Activated naive CD4-positive, alpha-beta T cell treated with anti-CD3 and anti-CD28 coated beads, Interleukin-2, amount 50 U/mL, for 72 hours (primary cell): ENCODE measurements at places on chromosomes 6 and 20.
A peak's percentile ranks its signal among the peaks of the same experiment; 100 is the strongest.

DNA sequence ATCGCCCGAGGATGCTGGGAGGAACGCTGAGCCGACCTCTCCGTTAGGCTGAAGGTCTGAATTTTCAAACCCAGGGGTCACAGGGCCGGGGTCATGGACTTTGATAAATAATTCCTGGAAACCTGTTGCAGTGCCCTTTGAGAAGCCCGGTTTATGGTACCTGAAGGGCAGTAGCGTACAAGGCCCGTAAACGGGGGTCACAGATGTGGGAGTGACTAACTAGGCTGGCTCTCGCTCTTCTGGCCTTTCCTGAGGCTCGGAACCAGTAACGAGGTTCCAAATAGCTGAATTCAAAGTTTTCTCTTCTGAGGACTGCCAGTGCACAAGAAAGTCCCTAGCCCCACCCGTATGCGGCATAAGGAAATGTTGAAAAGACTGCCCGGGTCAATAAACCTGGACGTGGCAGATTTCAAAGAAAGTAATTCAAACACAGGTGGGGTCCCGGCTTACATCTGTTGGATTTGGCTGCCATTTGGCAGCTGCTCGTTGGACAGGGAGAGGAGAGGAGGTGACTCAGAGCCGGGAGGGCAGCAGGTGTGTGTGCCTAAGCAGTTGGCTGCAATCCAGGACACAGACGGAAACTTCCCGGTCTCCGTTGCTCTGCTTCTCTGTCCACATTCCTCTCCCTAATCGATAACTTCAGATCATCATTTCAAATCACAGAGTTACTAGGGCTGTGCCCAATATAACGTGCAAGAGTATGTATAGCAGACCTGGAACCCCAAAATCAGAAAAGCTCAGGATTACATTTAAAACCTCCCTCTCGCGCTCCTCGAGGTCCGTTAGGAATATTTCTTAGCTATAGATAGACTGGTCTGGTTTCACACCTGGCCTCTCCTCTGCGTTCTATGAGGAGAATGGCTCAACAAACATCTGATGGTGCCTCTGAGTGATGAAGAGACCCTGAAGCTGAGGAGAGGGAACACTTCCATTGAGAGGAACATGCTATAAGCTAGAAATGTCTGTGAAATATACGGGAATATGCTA lies 765 bp upstream of the GMDS start:
- DNase-seq, result peak; percentile 70

- peak; percentile 28 for DNase-seq
These were observed 147.5 kb downstream of the ERMARD start for GRCh38 chr6:169898788-169899480.

DNA sequence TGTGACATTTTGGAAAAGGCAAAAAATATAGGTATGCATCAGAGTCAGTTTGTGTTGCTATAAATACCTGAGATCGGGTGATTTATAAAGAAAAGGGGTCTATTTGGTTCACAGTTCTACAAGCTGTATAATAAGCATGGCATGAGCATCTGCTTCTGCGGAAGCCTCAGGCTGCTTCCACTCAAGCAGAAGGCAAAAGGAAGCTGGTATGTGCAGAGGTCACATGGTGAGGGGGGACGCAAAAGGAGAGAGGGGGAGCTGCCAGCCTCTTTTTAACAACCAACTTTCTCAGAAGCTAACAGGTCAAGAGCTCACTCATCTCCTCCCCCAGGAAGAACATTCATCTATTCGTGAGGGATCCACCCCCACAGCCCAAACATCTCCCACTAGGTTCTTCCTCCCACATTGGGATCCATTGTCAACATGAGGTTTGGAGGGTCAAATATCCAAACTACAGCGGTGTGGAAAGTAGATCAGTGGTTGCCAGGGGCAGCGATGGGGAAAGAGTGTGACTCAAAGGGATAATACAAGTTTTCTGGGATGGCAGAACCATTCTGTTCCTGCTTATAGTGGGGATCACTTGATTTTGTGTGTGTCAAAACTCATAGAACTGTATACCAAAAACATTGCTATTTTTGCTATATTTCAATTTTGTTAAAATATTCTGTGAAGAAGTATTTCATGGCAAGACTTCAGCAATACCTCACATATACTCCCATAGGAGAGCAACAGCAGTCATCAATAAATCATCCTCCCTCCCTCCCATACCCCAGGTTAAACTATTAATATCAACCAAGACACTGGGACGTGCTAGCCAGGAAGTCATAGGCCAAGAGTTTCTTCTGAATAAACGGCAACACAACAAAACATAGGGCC lies 9.9 kb upstream of the FAM50B start:
- DNase-seq, result no peak

- peak; percentile 21 for DNase-seq
These were observed at the start of gene RIMS4 for GRCh38 chr20:44810391-44811149. Gene RIMS4, minus strand, starts transcription at chr20:44810546. Its CDS starts 275 bp downstream, at chr20:44810271.

GRCh38 chr6:45504947-45505346 lies 127.2 kb upstream of the SUPT3H start:
- DNase-seq, result no peak

GRCh38 chr6:13079096-13079723 lies 249.1 kb downstream of the TBC1D7 start:
- no peak for DNase-seq

- DNase-seq, result no peak
These were observed 105.0 kb downstream of the SLC24A3 start for GRCh38 chr20:19317237-19318069.

GRCh38 chr20:52645822-52646221 lies 326.3 kb upstream of the TSHZ2 start:
- DNase-seq, result no peak

DNA sequence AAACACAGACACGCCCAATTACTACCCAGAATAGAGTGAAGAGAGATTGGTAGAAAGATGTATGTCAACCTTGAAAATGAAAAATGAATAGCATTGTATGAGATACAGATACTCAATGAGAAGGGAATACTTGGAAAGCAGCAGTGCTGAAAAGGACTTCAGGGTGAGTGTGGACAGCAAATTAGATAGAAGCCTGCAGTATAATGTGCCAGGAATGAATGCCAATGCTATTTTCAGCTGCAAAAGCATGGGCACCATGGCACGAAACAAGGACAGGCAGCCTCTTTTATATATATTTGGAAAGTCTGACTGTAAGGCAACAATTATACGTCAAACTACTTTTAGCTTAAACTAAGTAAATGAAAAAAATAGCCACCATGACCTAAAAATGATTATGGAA lies 118.2 kb downstream of the PTCHD4 start:
- no peak for DNase-seq

GRCh38 chr20:54822386-54822785 lies 347.0 kb downstream of the DOK5 start:
- no peak for DNase-seq

DNA sequence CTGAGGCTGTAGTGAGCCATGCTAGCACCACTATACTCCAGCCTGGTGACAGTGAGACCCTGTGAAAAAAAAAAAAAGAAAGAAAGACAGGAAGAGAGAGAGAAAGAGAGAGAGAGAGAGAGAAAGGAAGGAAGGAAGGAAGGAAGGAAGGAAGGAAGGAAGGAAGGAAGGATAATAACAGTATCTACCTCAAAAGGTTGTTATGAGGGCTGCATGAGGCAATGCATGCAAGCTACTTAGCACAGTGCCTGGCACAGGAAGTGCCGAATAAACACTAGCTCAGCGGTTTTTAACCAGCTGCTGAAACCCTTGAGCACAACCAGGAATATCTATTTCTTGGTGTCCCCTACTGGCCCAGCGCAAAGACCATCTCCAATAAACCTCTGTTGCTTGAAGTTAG lies 62.3 kb upstream of the TBC1D7 start:
- DNase-seq, result no peak

GRCh38 chr6:69813508-69813907 lies 16.7 kb upstream of the LMBRD1 start:
- no peak for DNase-seq

DNA sequence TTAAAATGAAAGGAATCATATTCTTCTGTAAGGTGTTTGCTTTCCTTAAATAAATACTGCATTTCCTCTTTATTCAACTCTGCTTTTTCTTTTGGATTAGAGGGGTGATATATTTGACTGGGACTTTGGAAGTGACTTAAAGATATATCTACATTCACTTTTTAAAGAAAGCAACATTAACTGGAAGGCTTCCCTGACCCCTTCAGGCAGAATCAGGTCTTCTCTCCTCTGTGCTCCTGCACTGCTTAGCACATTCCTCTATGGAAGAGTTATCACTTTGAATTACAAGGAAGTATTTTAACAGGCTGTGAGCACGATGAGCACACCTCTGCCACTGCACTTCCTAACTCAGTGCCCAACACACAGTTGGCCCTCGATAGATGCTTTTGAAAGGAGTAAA lies 59.2 kb upstream of the POU3F2 start:
- DNase-seq, result no peak

DNA sequence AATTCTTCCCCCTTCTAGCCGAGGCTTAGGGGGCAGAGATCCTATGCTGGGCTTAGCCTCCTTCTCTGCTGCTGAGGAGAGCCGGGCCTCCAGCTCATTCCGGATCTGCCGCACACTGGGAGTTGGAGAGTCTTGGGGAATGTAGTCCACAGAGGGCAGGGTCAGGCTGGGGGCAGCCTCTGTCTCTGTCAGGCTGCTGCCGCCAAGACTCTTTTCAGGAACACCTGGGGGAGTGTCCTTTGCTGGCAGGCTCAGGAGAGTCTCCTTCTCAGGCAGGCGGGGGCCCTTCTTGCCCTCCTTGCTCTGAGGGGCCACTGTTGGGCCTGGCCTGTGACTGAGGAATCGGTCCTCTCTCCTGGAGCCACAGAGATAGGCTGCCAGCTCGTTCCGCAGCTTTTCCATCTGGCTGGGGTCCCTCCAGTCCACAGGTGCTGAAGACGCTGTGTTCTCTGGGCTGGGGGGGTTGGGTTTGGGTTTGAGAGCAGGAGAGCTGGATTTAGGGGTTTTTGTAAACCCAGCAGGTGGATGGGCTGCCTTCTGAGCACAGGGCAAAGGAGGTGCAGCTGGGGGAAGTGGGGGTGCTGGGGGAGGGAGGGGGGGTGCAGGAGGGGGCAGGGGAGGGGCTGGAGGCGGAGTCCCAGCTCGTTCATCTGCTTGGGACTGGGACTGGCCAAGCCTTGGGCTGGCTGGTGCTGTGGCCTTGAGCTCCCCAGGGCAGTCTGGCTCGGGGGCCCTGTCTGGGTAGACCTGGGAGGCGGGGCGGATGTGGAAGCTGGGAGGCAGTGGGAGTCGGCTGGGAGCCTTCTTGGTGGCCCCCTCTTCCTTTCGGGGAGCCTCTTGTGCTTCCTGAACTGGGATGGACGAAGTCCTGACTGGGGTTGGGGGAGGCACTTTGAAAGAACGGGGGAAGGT lies 36.1 kb downstream of the C6orf132 start:
- DNase-seq, result no peak

- DNase-seq, result no peak
These were observed 560.0 kb downstream of the TBC1D32 start for GRCh38 chr6:120774275-120774674.

- no peak for DNase-seq
These were observed 290.8 kb downstream of the ZNF217 start for GRCh38 chr20:53302695-53303412.
